Gastroesophageal sphincter (tissue), 4 donors: ENCODE measurements at places on chromosomes 12 and 14. TPM values are rescaled to one million over a fixed set of nuclear protein-coding genes. Genes with fewer than 3 reads are reported as not detected.

C12orf54 gene
- not detected for total RNA-seq

TSPAN9 gene
- 19.5 TPM for total RNA-seq

KRT83 gene
- total RNA-seq: not detected

SLC10A1 gene
- total RNA-seq: not detected

ZNF385A gene
- total RNA-seq: 22.5 TPM
